Esophagus squamous epithelium (tissue), 5 donors: ENCODE measurements at places on chromosomes 2 and 18.

- DNase-seq: no peak
Measured at GRCh38 chr2:133816037-133816436, 247.8 kb upstream of the NCKAP5 start.

GRCh38 chr18:58367425-58368140 is 261.3 kb downstream of the ALPK2 start:
- no peak for DNase-seq

- no peak for DNase-seq
Measured at GRCh38 chr2:27815860-27816438, 44.4 kb downstream of the MRPL33 start.

GRCh38 chr18:37532917-37533316 is 32.7 kb downstream of the CELF4 start:
- no peak for DNase-seq

DNA sequence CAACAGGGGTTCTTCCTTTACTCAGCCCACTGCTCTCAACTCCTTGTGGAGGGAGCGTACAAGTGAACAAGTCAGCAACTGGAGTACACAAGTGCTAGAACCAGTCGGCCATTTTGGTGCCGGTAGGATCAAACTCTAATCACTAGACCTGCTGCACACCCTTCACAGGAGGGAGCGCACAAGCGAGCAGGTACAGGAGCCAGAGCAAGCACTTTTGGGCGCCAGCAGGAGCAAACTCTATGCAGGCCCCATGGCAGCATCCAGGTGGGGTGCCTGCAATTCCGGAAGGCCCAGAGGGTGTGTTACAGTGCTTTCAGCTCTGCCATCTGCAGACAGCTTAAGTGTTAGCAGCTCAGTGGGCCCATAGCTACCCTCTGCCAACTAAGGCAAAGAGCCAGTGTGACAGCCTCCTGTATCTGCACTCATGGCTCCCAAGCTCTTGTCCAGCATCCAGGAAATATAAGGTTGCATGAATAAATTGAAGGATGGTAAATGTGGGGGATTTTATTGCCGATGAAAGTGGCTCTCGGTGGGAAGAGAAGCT is 426.1 kb downstream of the DCC start:
- no peak for DNase-seq

- DNase-seq: no peak
Measured at GRCh38 chr2:156098506-156098905, 234.0 kb downstream of the NR4A2 start.

GRCh38 chr18:53411511-53411910 is 813.0 kb downstream of the MBD2 start:
- no peak for DNase-seq

- DNase-seq: no peak
Measured at GRCh38 chr2:58046335-58046584, 346 bp upstream of the VRK2 start.

DNA sequence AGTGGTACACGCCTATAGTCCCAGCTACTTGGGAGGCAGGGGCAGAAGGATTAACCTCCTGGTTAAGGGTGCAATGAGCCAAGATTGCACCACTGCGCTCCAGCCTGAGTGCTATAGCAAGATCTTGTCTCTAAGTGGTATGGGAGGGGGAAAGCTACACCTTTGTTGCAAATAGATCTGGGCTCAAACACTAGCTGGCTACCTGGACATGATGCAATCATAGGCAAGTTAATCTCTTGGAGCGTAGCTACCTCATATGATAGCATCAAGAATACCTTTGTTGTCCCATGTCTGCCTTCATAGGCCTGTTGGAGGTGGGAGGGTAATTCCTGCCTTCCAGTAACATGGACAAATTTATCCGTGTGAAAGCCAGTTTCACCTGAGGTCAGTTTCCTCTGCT is 15.7 kb downstream of the KLHL29 start:
- DNase-seq: no peak

DNA sequence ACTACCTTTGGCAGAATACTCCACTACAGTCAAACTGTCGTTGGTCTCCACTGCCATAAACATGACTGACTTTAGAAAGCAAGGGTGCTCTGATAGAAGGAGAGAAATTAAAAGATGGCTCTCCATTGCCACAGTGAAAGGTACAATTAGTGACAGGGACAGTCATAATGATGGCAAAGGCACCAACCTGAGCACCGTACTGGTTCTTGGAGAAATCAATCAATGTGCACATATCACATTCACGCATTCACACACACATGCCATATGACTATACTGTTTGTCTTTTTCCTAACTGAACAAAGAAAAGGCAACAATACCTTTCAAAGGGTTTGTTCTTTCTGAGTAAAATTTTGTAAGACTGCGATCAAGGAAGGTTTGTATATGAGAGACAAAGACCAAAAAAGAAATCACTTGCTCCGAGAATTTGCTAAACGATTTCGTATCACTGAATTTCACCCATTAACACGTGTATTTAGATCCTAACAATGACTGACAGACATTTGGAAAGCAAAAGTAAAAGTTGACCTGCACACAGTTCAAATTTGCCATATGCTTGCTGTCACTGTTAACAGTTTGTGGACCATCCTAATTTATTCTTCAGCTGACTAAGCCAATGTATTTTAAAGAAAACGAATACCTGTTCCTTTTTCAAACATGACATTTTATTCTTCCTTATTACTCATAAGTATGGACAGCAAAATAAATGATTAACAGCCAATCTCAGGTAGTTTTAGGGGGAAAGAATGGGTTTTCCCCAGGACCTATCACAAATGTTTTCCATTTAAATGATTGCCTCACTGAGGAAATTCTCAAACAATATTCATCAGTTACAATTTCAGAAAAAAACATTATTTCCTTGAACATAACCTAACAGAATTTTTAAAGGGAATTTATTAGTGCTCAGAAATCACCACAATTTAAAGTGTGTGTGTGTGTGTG is 644.4 kb downstream of the ZEB2 start:
- no peak for DNase-seq

DNA sequence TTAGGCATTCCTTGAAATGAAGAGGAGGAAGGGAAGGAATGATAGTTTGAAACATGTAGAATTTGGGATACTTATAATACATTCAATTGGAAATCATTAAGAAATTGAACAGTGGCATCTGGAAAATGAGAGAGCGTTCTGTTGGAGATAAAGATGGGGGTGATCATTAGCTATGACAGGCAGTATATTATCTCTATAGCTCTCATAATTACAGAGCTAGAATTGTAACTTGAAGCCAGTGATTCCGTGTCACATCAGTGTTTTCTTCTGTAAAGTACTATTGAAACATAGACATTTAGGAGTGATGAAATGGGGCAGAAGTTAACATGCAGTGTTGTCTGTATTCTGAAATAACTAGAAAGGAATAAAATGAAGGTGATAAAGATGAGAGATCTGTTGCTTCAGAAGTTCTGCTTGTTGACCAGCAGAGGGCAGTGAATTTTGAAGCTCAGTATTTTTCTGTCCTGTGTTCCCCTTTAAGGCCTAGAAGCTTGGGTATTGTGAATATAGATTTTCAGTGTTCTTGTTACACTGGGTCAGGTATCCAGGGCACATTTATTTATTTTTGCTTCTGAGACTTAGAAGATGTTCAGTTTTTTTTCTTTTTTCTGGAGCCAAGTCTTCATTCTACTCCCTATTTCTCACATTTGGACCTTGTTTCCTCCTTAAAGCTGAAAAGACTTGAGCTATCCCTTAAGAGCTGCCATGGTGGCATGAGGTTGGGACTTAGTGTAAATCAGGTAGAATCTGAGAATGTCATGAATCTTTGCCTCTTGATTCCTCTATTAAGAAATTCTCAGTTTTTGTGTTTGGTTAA is 157.4 kb downstream of the TAF4B start:
- no peak for DNase-seq

DNA sequence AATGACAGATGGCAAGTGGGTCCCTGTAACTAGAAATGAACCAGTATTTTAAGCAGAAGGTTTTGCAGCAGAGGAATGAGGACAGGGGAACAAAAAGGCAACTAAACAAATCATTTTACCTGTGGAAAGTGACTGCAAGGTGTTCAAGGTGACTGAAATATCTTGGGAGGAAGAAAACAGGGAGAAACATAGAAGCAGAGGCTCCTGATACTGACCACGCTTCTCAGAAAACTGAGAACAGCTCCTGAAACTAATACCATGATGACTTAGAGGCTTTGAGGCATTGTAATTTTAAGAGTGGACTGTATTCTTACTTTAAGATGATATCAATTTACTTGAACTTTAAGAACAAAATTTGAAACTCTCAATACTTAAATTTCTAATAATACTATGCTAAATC is at the start of gene DYTN:
Gene DYTN (minus strand): TSS at position 101 of the 400 bp plus-strand sequence. CDS start 117 bp downstream, outside the sequence.
- DNase-seq: no peak

GRCh38 chr18:2636126-2636631 is 19.3 kb upstream of the SMCHD1 start:
- DNase-seq: no peak

DNA sequence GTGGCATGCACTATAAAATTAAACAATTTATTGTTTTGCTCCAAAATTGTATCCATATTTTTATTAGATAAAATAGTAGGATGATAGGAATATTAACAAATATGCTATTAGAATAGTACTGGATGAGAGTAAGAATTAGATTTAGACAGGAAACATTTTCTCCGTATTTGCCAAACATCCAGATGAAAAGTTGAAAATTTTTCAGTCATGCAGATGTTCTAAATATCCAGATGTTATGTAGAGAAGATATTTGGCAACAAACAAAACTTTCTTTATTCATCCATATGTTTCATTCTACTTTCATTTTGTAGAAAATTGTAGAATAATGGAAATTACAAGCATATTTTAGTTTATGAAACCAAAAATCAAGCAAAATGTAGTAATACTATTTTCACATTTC is 45.2 kb upstream of the NEUROD1 start:
- no peak for DNase-seq

DNA sequence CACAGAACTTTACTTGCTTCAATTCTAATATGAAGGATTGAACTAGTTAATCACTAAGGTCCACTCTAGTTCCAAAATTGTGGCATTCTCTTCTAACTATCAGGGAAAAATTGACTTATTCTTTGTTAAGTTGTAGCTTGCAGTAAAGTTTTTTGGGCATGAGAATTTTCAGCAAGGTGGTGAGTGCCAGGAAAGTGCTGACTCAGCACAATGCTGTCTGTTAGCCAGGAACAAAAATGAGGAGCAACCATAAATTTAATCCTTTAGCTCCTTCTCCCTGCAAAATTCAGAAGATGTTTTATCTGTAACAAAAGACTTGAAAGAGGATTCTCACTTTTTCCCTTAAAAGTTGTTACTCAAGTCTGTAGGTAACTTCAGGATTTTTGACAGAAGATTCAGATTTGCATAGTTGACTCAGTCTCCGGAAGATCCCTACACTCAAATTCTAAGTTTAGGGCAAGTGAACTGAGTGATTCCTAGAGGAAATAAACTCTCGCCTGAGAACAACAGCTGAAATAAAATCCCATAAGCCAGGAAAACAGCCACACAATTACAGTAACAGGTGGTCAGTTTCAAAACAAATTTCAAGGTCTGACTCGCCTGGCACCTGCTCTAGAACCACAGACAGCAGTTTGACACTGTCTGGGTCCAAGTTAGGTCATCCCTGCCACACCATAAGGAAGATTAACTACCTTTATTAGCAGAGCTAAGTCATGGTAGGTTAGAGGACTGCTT is 20.2 kb upstream of the DARS1 start:
- DNase-seq: no peak

DNA sequence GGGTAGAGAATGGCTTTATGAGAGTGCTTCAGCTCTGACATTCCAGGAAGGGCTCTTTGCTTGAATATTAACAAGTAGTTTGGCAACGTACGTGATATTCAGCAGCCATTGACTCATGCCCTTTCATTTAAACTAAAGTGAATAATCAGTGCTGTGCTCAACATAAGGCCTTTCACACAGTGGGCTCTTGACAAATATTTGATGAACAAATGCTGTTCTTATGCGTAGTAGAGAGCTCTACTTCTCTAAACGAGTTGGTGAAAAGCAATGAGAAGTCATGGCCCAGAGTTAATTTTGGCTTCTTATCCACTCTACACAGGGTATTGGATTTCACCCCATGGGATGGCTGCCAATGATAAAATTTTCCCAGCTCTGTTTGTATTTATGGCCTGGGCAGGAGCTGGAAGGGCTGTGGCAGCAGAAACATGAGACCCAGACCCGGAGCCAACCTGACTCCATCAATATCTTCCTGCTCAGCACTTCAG is 338.9 kb downstream of the CCDC85A start:
- DNase-seq: no peak

DNA sequence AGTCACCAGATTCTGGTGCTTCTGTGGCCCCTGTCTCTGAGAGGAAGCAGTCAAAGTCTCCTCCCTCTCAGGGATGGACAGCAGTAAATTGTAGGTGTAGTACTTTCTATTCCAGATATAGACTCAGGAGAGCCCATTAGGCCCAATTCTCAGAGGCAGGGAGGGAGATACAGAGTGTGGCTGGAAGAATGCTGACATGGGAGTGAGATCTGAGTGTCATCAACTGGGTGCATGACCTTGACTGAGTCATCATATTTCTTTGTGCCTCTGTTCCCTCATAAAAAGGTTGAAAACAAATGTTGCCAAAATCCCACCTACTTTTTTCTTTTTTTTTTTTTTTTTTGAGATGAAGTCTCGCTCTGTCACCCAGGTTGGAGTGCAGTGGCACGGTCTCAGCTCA is 506.1 kb downstream of the BCL11A start:
- DNase-seq: no peak

GRCh38 chr2:25489631-25490030 is 147.9 kb upstream of the DNMT3A start:
- DNase-seq: no peak

- DNase-seq: no peak
Measured at GRCh38 chr2:169108099-169108884, 38.9 kb downstream of the DHRS9 start.

GRCh38 chr2:30373881-30374302 is 73.2 kb upstream of the LCLAT1 start:
- no peak for DNase-seq

- no peak for DNase-seq
Measured at GRCh38 chr18:55265130-55265675, 305.9 kb upstream of the CCDC68 start.
